Substantia nigra (tissue), 51 donors: ENCODE measurements at places on chromosomes 1 and 21.

- no peak for DNase-seq
These were observed 17.3 kb upstream of the PTCH2 start for GRCh38 chr1:44860331-44860730.

DNA sequence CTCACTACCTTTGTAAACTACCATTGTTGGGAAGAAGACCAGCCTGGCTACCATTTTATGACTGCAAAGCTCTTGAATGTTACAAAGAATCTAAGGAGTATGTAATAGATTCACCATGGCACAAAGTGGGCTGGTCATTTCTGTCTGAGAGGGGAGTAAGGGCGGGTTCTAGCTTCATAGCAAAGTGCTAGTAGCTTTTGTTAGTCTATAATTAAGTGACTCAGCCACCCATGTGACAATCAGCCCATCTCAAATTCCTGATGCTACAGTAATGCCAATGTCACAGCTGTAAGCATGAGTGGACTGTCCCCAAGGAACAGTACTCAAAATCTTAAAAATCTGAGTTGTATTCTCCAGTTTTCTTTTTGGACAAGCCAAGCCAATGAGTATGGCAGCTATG, 15.4 kb upstream of the OTUD3 start:
- DNase-seq: no peak

- DNase-seq: no peak
These were observed 3.5 kb upstream of the TFF1 start for GRCh38 chr21:42369821-42370220.

GRCh38 chr1:180922631-180923015, 9.9 kb downstream of the KIAA1614 start:
- no peak for DNase-seq

GRCh38 chr1:232568906-232569553, 60.9 kb downstream of the SIPA1L2 start:
- no peak for DNase-seq

DNA sequence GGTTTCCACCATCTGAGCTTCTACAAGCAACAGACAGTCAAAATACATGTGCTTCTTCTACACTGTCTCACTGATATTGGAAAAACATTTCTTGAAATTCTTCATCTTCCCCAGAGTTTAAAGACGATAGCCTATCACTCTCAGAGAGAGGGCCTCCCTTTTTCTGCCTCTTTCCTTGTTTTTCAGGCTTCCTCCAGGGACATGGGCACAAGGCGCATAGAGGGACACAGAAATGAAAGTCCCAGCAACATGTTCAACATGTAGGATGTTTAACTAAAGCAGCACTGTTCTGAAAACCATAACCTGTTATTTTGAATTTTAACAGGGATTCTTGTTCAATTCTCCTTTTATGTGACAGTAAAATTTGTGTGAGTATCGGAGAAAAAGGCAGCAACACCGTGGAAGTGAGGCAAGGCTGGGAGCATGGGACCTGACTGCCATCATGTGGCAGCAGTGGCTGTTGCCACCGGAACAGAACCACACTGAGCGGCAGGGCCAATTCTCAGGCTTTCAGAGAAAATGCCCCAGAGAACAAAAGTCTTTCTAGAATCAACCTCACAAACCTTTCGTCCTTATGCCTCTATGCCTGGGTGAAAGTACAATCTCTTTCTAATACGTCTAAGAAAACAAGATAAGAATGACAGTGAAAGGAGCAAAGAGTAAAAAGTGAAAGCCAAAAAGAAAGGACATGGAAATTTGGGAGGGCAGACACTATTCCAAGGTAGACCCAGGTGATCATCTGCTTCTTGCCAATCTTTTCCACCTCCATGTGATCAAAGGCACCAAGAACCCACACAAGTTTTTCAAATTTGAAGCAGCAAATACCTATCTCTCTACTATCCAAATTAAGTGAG, 54.5 kb downstream of the PCNX2 start:
- DNase-seq: peak; percentile 20

GRCh38 chr21:46171585-46171984, 12.7 kb downstream of the SPATC1L start:
- no peak for DNase-seq

- no peak for DNase-seq
These were observed 2.4 kb upstream of the WNT3A start for GRCh38 chr1:228004331-228004855.

DNA sequence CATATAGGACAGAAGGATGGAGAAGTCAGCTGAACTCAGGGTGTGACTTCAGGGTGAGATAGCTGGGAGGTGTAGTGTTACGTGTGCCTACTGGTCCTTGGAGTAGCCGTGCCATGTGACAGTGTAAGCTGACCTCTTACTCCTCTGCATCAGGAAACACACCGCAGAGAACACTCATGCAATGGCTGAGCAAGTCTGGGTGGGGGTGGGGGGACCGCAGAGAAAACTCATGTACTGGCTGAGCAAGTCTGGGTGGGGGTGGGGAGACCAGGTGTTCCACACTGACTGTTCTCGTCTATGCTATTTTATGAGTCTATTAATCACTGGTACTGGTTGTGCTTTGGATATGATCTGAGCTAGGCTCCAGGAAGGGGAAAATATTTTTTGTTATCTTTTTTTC, 233.1 kb downstream of the PAPPA2 start:
- no peak for DNase-seq

GRCh38 chr1:237864338-237865244, 26.1 kb downstream of the ZP4 start:
- peak; percentile 10 for DNase-seq

DNA sequence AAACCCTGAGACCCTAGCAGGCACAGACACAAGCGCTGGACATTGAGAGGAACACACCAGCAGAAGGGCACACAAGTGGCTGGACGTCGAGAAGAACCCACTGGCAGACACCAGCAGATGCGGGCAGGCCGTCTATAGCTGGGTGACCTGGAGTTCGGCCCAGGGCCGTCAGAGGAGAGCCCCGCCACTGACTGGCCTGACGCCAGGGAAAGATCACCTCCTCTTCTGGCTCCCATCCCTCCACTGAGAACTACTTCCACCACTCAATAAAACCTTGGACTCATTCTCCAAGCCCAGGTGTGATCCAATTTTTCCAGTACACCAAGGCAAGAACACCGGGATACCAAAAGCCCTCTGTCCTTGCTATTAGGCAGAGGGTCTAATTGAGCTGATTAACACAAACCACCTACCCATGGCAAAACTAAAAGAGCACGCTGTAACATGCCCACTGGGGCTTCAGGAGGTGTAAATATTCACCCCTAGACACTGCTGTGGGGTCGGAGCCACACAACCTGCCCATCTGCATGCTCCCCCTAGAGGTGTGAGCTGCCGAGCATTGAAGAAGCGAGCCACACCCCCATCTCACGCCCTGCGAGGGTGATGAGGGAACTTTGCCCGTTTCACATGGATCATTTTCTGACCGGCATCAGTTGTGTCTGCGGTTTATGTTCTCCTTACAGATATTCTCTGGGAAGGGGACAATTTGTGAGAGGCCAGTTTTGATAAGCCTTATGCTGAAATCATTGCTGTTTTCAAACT, 104.8 kb downstream of the HLX start:
- DNase-seq: no peak

GRCh38 chr1:222062640-222063039, 320.8 kb upstream of the DUSP10 start:
- DNase-seq: no peak

- no peak for DNase-seq
These were observed 1622.8 kb upstream of the B3GALT2 start for GRCh38 chr1:194809215-194809614.

DNA sequence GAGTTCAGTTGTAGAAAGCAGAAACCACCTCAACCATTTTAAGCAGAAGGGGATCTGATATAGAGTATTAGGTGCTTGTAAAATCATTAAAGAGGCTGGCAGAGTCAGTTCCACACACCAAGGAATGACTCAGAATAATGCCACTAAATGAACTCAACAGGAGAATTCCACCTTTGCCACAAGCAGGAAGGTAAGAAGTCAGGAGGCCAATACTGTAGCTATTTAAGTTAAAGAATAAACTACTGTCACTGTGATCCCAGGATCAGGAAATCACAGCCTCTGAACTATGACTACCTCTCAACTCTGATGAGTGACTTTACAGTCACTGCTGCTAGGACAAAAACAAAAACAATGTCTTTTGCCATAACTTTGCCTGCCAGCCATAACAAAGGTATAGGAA, 52.5 kb upstream of the PRMT6 start:
- no peak for DNase-seq

- no peak for DNase-seq
These were observed 20.2 kb upstream of the MTR start for GRCh38 chr1:236774926-236775325.

GRCh38 chr1:227234998-227235405, 83.3 kb downstream of the CDC42BPA start:
- no peak for DNase-seq
